ENCODE measurements at places on chromosomes 7 and 10. TPM values are rescaled to one million over a fixed set of nuclear protein-coding genes. Genes with fewer than 3 reads are reported as not detected.

GPR141 gene
- total RNA-seq = not detected

KCP gene
- 1.6 TPM for total RNA-seq

LHPP gene
- total RNA-seq = 4.9 TPM

CFTR gene
- total RNA-seq = 0.09 TPM

UNC5B gene
- 20.6 TPM for total RNA-seq

EPDR1 gene
- 27.8 TPM for total RNA-seq

UCN3 gene
- total RNA-seq = not detected

EXOC4 gene
- 86.2 TPM for total RNA-seq

AS3MT gene
- 7.0 TPM for total RNA-seq

ITPRID1 gene
- not detected for total RNA-seq

ASAH2 gene
- total RNA-seq = 1.5 TPM

PPP1R17 gene
- not detected for total RNA-seq

UNCX gene
- total RNA-seq = not detected

C10orf67 gene
- not detected for total RNA-seq

CC2D2B gene
- total RNA-seq = 0.09 TPM

CABCOCO1 gene
- total RNA-seq = 3.4 TPM

RPP38 gene
- 11.4 TPM for total RNA-seq

CALML5 gene
- total RNA-seq = not detected

NPSR1 gene
- total RNA-seq = not detected

PDE1C gene
- 187 TPM for total RNA-seq
